ENCODE measurements at places on chromosomes 1 and 21. TPM values are rescaled to one million over a fixed set of nuclear protein-coding genes. Genes with fewer than 3 reads are reported as not detected.

The RGS16 gene
- total RNA-seq: 0.30 TPM

The CACHD1 gene
- 1.4 TPM for total RNA-seq

The DENND1B gene
- 2.8 TPM for total RNA-seq

The POTED gene
- total RNA-seq: not detected

The NBL1 gene
- 60.0 TPM for total RNA-seq

The ANKRD35 gene
- total RNA-seq: not detected

The PPFIA4 gene
- 0.40 TPM for total RNA-seq

The FAM72C gene
- total RNA-seq: 5.4 TPM

The ADAMTS5 gene
- total RNA-seq: not detected

The LRRIQ3 gene
- 0.78 TPM for total RNA-seq

The DNASE2B gene
- total RNA-seq: not detected

The ZNF648 gene
- total RNA-seq: not detected

The AIRE gene
- not detected for total RNA-seq

The SERTAD4 gene
- total RNA-seq: 0.46 TPM

The CLCA2 gene
- total RNA-seq: not detected

The SPATA46 gene
- total RNA-seq: not detected

The TXNIP gene
- 0.32 TPM for total RNA-seq

The GNAT2 gene
- not detected for total RNA-seq

The CIART gene
- 0.97 TPM for total RNA-seq

The RUNX3 gene
- 6.8 TPM for total RNA-seq

The ERRFI1 gene
- total RNA-seq: 160 TPM

The KRTAP13-2 gene
- total RNA-seq: not detected

The TNFSF4 gene
- 0.09 TPM for total RNA-seq

The DNAJC28 gene
- total RNA-seq: 0.49 TPM

The CYP4A11 gene
- not detected for total RNA-seq

The CFHR2 gene
- not detected for total RNA-seq

The NPHS2 gene
- not detected for total RNA-seq

The SPOCD1 gene
- 4.4 TPM for total RNA-seq

The FAM167B gene
- total RNA-seq: 0.33 TPM

The RAVER2 gene
- total RNA-seq: 4.9 TPM

The NR5A2 gene
- total RNA-seq: 2.7 TPM

The PDZK1IP1 gene
- total RNA-seq: 9.4 TPM

The TFAP2E gene
- 0.56 TPM for total RNA-seq

The NUF2 gene
- 21.9 TPM for total RNA-seq

The USP48 gene
- 16.0 TPM for total RNA-seq

The SEC16B gene
- 0.75 TPM for total RNA-seq

The MATN1 gene
- not detected for total RNA-seq

The CYP4A22 gene
- total RNA-seq: not detected

The ZNHIT6 gene
- total RNA-seq: 17.2 TPM

The KRTAP11-1 gene
- not detected for total RNA-seq

The C1orf94 gene
- not detected for total RNA-seq

The FCGR1A gene
- not detected for total RNA-seq

The GCSAML gene
- total RNA-seq: not detected

The MXRA8 gene
- total RNA-seq: 0.61 TPM

The OR6N1 gene
- not detected for total RNA-seq

The AMY1B gene
- not detected for total RNA-seq

The PRAMEF27 gene
- total RNA-seq: not detected

The SH2D2A gene
- total RNA-seq: 3.9 TPM

The CRTC2 gene
- 38.3 TPM for total RNA-seq

The CENPS gene
- total RNA-seq: 32.5 TPM

The ZFP69B gene
- total RNA-seq: 1.2 TPM

The OLFML2B gene
- 0.32 TPM for total RNA-seq

The ERMAP gene
- total RNA-seq: 3.8 TPM

The AADACL3 gene
- not detected for total RNA-seq

The PRR9 gene
- not detected for total RNA-seq

The AUNIP gene
- total RNA-seq: 6.7 TPM

The PTGFRN gene
- total RNA-seq: 15.7 TPM

The CELA2B gene
- not detected for total RNA-seq

The KCNK1 gene
- 20.7 TPM for total RNA-seq

All from A549 treated with GW870086 at 1 μM for 4 hours (cell line).